ENCODE measurements at places on chromosomes 1 and 21. TPM values are rescaled to one million over a fixed set of nuclear protein-coding genes. Genes with fewer than 3 reads are reported as not detected.

- no peak for DNase-seq
Measured at GRCh38 chr1:20705203-20705755, 12.5 kb downstream of the KIF17 start.

DNA sequence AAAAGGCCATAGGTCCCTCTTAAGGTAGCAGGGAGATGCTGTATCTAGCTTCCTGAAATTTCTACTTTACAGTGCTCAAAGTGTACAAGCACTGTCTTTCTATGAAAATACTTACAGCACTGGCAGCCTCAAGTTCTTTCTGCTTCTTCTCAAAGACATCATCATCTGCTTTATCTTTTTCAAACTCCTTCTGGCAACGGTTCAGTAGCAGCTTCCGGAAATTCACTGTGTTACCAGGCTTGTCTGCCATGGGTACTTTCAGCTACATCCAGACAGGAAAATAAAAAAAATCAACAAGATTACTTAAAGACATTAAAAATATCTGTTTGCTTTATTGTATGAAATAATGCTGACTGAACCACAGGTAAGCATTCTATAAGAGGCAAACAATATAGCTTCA lies 77.9 kb upstream of the HP1BP3 start:
- no peak for DNase-seq

GRCh38 chr1:40583980-40584379 lies 52.5 kb downstream of the ZNF684 start:
- DNase-seq, result no peak

GRCh38 chr1:167200749-167201148 lies 19.9 kb upstream of the POU2F1 start:
- DNase-seq, result no peak

- DNase-seq, result no peak
Measured at GRCh38 chr1:90800012-90800717, 83.1 kb upstream of the BARHL2 start.

DNA sequence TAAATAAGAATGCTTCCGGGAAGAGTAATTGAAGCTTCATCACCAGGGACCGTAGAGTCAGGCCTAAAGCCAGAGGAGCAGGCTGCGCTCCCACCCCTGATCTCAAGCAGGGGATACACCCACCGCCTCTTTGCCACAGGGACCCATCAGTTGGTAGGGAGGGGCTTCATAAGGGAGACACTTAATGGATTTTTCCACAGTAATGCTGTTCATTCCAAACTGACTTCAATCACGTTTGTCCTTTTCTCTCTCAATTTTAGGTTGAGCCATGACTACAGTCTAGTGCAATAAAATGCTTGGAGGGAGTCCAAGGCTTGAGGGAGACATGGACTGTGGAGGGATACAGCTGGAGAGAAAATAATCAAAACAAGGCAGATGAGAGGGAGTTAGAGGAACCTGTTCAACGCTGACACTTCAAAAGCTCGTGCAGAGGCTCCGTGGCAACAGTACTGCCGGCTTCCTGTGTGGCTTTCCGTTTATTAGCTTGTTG lies 111.5 kb downstream of the SEC16B start:
- DNase-seq, result no peak

DNA sequence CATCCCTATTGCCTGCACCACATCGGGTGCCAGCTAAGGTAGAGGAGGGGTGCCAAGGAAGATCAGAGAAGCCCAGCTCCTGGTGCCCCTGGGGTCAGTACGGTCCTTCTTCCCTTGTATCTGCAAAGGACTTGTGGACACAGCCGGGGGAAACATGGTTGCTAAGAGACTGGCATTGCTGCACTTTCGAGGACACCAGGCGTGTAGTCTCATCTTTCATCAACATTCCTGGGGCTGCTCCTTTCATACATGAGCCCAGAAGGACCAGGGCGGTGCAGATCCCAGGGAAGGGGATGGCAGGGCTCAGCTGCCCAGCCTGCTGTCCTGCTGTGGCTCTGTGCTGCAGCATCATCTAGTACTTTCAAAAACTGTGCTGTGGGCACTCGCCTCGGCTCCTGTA lies 61.0 kb downstream of the RUNX1 start:
- no peak for DNase-seq

DNA sequence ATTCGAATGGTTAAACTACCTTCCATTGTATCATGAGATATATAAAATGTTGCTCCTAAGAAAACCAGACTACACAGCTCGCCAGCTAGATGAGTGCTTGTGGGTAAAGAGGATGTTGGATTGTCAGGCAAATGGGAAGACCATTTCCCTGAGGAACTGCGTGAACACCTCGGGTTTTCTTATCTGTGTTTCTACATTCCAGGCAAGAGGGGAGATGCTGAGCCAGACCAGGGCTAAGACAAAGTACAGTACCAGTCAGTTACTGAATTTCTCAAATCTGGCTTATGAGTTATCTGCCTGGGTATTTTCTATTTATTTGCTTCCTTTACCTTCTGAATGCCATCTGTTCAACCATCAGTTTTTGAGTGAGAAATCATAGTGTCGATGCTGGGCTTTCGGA lies 170.8 kb downstream of the PLA2G4A start:
- no peak for DNase-seq

DNA sequence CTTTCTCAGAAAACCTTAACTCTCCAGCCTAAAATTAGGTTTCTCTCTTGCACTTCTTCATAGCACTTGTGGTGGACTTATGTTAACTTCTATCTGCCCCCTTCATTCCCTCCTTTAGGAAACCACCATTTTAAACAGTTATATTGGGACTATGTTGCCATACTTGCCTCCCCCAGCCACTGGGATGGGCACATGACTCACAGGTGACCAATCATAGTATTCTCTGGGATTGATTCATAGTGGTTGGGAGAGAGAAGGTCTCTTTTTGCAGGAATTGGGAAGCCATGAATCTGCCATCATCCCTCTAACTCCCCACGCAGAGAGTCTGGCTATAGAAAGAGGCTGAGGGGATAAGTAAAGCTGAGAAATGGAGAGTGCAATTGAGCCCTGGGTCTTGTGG lies 50.4 kb upstream of the NRDC start:
- no peak for DNase-seq

The KMO gene
- under 0.01 TPM for total RNA-seq

DNA sequence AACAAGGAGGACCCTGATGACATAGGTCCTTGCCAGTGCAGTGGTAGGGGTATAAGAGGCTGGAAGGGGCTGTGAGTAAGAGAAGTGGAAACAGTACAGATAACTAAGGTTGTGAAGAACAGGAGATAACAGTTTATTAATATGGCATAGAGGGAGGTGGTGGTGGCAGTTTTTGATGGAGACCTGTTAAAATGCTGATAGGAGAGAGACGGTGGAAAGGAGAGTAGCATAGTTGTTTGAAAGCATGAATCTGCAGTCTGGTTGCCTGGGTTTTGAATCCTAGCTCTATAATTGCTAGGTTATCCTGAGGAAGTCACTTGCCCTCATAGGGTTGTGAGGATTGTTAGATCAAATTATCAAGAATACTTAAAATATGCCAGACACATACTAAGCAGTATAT lies 19.4 kb downstream of the LRRC41 start:
- DNase-seq, result peak; percentile 5

DNA sequence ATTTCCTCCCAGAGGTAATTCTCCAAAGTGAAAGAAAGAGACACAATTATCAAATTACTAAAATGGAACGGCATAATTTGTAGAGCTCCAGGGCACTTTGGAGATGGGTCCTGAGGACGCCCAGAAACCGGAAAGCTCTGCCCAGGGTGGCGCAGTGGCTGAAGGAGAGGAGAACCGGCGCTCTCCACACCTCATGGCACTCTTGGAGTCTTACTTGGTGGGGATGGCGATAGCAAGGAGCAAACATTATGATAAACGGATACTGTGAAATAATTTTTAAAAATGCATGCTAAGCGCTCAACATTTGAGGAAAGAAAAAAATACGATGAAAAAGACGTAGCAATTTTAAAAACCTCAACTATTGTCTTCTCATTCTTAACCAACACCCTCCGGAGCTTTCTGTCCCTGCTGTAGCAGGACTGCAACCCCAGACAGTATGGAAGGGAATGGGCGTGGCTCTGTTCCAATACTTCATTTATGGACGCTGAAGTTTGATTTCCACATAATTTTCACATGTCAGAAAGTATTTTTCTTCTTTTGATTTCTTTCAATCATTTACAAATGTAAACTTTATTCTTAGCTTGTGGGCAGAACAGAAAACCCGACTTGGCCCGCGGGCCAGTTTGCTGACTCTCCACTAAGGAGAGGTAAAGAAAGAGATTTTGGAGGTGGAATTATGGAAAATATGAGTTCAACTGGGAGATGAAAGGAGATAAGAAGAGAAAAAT lies 1.1 kb downstream of the S100A11 start:
- peak; percentile 68 for DNase-seq

GRCh38 chr1:12339396-12339795 lies 109.6 kb downstream of the VPS13D start:
- DNase-seq, result no peak

- DNase-seq, result no peak
Measured at GRCh38 chr1:78408192-78408591, 82.6 kb upstream of the PTGFR start.

DNA sequence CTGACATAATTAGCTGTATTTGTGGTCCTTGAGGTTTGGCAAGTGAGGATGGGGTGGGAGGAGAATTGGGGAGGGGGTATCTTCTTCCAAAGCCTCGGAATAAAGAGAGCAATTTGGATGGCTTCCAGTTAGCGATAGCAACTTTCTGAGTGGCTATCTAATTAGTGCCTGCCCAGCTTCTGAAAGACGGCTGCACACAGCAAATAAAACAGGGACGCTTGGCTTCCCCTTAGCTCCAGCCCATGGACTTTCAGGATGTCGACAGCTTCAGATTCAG lies 31.1 kb downstream of the KLHDC7A start:
- no peak for DNase-seq

The KCNN3 gene
- total RNA-seq, result under 0.01 TPM

DNA sequence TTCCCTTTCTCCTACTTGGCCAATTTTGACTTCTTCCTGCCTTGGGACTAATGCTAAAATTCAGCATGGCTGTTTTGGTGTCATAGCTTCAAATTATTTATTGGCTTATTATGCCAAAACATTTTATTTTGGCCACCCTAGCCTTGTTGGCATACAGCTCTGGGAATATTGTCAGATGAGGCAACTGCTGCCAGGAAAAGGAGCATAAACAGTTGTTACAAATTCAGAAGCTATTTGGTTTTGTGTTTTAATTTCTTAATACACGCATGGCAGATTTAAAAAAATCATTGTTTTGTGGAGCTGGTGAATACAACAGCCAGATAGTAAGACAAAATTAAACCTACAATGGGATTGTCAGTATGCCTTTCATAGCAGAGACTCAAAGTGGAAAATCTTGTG lies 66.8 kb upstream of the BCL10 start:
- no peak for DNase-seq

The CHRNB2 gene
- not detected for total RNA-seq

The ANKRD35 gene
- 1.4 TPM for total RNA-seq

The CADM3 gene
- not detected for total RNA-seq

The PEX11B gene
- 18.9 TPM for total RNA-seq

DNA sequence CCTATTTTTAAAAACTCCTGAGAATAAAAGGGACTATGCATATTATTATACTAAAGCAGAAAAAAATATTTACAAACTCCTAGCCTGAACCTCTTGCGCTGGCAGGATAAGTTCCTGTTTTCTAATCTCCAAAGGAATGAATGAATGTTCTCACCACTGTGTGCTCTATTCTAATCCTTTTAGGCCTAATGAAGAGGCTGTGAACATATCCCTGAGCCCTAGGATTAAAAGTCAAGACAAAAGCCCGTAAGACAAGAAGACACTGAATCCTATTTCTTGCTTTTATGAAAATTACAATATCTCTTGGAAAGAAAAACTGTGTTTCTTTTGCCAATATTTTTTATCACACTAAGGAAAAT lies 317.5 kb downstream of the HHAT start:
- DNase-seq, result no peak

DNA sequence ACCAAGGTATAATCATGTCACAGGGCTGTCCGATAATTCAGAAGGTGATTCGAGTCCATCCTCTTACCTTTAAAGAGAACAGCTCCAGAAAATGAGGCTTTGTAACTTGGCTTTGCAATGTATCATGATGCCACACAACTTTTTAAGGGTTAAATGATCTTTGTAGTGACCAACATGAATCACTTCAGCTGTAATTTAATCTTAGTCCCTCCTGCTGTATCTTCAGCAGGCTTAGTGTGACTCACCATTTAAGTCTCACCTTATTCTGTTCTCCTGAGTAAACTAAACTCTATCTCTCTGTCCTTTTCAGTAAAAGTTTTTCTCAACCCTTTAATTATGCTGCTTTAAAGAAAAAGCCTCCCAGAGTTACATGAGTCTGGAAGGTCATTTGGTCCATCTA lies 1.9 kb upstream of the HIVEP3 start:
- DNase-seq, result no peak

DNA sequence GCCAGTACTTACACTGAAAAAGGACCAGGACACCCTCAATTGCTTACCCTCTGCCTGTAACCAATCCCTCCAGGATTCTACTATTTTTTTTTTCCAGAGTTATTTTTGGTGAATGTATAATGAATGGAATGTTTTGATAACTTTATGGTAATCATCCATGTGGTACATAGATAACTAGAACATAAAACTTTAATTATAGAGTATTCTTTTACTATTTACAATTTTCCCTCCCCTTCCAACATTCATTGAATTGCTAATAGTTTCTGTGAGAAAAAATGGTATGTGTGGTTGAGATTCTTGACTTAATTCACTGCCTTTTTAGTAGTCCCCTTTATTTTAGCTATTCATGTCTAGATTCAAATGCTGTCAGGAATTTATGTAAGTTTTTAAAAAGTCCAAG lies 164.6 kb downstream of the CYYR1 start:
- no peak for DNase-seq

- DNase-seq, result no peak
Measured at GRCh38 chr1:38217316-38217715, 170.7 kb upstream of the POU3F1 start.

DNA sequence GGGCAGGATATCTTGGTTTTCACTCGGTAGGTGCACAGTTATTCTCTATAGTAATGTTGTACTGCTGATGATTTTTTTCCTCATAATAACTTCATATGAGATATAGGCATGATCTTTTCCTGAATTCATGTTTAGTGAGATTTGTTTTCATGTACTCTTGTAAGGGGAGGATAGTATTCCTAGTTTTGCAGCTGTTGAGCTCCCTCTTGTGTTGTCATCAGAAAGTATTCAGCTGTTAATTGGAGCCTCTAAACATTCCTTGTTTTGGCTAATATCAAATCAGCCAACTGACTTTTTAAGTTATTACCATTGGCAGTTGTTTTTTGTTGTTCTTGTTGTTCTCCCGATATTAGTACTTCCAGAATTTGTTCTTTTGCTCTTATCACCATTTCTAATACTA lies 24.4 kb downstream of the OR10R2 start:
- DNase-seq, result no peak

The PROK1 gene
- total RNA-seq, result not detected

The OR2T33 gene
- total RNA-seq, result not detected
